ENCODE measurements at places on chromosomes 5 and 9.

DNA sequence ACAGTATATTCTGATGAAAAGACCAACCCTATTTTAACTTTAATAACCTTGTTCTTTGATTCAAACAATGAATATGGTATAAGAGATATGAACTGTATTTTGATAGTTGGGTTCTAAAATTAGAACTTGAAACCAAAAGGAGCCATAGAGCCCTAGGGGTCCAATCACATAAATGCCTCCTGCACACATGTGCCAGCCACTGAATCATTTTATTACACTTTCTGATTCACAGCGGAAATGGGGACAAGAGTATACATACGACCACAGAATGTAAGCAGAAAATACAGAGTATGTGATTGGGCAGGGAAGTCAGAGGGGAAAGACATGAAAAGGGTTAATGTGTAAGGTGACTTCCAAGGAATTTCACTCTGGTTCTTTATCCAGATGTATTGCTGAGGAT lies 1000.2 kb downstream of the NR2F1-AS1 start:
- DNase-seq, result no peak

DNA sequence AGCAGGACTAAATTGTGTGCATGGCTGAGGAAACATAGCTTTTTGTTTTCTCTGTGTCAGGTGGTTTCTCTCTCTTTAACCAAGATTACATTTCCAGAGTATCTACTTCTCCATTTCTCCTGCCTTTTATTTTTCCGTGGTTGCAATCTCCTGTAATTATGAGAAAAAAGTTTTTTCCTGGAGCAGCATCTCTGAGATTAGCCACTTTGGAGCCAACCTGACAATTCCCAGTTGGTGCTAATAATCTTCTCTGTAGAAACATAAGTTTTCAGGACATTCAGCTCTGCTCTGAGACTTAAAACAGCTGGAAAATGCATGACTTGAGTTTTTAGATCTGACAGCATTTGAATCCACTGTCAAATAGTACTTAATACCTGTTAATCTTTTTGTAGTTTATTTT lies 67.1 kb upstream of the GAS1 start:
- DNase-seq, result no peak

GRCh38 chr9:121268598-121268850 lies 562 bp downstream of the GSN start:
- no peak for DNase-seq

- DNase-seq, result no peak
Observed at GRCh38 chr5:59466271-59466670, 427.3 kb downstream of the PDE4D start.

GRCh38 chr5:72436796-72437471 lies 70.3 kb downstream of the ZNF366 start:
- DNase-seq, result no peak

DNA sequence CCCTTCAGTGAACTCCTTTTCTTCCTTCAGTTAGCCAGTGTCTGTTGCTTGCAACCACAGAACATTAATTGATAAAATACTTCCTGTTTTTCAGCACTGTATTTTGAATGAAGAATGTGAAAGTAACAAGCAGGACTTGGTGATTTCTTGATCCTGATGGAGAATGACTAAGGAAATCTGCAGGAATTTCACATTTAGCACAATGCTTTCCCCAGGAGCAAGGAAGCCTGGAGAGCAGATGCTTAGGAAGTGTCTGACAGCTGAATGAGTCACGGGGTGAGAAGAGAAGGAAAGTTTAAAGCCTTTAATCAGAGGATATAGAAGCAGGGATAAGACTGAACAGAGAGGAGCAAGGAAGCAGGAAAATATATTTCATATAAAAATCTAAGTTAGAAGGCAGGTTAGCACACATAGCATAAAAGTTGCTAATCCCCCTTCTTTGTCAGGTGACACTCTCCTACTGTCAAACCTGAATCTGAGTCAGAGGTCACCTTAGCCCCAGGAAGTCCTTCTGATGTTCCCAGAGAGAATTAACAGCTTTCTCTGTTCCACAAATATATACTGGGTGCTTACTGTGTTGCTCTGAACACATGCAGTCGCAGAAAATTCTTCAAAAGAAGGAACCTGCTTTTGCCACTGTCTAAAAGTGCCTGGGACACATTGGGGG lies 59.7 kb downstream of the GNA14 start:
- DNase-seq, result no peak

- no peak for DNase-seq
Observed at GRCh38 chr5:178458140-178458539, 132.1 kb downstream of the COL23A1 start.

DNA sequence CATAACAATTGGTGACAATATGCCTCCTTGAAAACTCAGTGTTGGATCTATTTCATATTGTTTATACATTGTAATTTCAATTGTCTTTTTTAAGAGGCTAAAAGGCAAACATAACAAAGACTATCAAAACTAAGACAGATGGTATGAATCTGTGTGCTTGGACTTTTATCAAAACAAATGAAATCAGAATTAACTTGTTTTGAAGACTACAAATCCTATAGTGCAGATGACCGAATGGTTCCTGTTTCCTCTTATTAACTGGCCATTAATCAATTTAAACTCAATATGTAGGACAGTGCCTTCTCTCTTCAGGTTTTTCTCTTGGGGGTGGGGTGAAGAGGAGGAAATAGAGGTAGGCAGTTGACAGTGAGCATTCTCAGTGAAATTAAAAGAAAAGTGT lies 366.9 kb upstream of the GRAMD2B start:
- DNase-seq, result no peak

DNA sequence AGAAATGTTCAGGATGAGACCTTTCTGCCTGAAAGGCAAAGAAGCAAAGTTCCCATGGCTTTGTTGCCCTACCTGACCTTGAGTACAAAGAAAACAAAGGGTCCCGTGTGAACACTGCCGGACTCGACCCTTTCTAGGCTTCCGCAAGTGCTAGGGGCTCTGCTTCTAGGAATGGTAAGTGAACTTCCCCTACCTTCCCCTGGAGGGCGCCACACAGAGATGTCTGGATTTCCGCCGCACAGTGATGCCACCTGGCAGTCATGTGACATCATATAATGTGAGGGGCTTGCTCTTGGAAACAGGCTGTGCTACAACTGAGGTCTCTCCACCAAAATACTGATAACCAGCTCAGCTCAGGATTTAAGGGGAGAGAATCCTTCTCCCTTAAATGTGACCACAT lies 56.6 kb downstream of the HSD17B3 start:
- DNase-seq, result no peak

DNA sequence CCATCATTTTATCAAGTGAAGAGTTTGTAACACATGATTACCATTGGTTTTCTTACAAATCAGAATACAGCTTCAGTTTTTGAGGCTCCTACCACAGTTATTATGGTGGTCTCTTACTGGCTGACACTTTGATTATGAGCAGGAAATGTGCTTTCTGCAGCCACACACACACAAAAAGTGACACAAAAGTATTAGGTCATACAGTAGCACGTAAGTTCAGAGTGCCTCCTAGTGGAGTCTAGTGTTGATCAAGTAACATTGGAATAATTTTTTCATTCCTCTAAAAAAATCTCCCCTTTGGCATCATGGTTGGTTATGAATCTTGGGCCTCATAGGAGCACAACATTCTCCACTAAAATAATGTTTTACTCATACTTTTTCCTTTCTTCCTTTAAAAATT lies 37.6 kb downstream of the PAM start:
- no peak for DNase-seq

DNA sequence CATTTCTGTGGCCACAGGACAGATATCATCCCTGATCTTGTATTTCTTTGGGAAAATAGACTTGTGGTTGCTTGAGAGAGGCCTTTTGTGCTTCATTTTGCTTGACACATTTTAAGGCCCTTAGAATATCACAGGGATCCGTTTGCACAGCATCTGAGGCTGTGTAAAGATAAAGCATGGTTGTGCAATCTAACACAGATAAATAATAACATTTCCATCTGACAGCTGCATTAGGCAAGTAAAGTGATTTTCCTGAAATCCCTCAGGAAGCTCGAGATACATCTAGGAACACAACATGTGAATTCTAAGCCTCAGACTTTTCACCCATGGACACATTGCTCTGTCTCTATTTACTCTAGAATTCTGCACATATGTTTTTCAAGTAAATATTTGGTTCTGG lies 212.8 kb upstream of the ADAMTSL1 start:
- no peak for DNase-seq

DNA sequence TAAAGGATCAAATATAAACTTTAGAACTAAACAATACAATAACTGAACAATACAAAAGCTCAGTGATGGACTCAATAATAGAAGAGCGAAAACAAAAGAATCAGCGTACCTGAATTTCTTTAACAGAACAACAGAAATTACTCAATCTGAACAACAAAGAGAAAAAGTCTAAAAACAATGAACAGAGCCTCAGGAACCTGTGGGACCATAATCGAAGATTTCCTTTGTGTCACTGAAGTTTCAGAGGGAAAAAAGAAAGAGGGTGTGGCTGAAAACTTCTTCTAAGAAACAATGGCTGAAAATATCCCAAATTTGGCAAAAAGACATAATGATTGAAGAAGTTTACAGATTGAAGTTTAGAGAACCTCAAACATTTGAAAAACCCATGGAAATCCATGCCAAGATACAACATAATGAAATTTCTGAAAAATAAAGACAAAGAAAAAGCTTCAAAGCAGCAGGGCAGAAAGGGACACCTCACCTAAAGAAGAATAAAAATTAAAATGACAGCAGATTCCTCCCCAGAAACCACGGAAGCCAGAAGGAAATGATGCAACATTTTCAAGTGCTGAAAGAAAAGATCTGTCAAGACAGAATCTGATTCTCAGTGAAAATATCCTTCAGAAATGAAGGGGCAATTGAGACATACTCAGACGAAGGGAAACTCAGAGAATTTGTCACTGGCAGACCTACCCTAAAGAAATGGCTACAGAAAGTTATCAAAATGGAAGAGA lies 288.8 kb downstream of the ARL15 start:
- no peak for DNase-seq

DNA sequence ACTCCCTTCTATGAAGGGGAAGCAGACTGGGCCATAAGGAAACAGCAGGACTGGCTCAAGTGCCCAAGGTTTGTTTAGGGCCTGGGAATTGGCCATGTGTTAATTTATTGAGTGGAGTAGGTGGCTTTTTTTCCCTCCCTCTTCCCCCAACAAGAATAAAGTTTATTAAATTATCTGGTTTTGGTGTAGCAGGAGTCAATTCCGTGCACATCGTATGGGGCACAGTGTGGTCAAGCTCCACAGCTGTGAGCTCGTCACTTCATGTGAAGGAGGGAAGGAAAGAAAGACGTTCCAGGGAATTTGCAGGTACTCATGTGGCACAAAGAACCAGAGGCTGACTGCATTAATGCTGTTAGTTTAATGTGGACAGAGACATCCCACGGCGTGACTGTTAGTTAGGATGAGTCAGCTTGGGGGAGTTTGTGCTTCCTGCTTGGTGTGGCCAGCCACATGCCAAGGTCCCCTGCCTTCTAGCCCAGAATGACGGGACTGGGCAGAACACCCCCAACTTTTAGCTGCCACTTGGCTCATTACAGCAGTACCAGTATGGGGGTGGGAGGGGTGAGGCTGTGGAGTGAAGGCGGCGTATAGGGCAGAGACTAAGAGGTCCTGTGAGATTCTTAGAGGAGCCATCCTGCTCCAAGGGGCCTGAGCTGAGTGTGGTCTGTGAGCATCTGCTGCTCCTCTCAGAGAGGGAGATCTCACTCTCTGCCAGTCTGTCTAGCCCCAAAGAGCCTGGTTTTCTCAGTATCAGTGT lies 33.2 kb downstream of the CSF1R start:
- no peak for DNase-seq

All from cerebellar cortex (tissue), 1 donor.